Hepatic stellate cell (primary cell): ENCODE measurements at places on chromosomes 3 and 15.

DNA sequence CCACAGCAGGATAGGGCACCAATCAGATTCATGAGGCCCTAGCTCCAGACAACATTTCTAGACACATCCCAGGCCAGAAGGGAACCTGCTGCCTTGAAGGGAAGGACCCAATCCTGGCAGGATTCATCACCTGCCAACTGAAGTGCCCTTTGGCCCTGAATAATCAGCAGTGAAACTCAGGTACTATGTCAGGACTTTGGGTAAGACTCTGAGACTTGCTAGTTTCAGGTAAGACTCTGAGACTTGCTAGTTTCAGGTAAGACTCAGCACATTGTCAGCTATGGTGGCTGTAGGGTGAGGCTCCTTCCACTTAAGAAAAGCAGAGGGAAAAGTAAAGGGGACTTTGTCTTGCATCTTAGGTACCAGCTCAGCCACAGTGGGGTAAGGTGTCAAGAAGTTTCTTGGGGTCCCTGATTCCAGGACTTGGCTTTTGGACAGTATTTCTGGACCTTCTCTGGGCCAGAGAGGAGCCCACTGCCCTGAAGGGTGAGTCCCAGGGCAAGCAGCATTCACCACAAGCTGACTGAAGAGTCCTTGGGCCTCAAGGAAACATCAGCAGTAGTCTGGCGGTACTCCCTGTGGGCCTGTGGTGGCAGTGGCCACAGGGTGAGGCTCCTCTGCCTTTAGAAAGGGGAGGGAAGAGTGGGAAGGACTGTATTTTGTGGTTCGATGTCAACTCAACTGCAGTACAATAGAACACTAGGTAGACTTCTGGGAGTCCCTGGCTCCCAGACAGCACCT lies 13.7 kb upstream of the COL8A1 start:
- no peak for DNase-seq

DNA sequence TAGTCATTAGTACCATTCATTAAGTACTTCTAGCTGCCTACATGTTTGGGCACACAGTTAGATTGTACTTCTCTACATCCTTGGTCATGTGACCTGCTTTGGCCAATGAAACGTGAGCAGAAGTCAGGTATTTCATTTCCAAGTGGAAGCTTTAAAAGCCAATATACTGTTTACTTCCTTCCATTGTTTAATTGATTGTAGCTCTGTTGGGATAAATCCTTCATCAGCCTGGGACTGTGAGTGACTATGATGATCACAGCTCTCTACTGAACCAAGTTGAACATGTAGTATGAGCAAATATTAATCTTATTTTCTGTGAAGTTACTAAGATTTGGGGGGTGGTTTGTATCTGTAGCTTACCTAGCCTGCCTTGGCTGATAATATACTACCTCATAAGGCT lies 116.5 kb upstream of the ROPN1 start:
- DNase-seq: no peak

DNA sequence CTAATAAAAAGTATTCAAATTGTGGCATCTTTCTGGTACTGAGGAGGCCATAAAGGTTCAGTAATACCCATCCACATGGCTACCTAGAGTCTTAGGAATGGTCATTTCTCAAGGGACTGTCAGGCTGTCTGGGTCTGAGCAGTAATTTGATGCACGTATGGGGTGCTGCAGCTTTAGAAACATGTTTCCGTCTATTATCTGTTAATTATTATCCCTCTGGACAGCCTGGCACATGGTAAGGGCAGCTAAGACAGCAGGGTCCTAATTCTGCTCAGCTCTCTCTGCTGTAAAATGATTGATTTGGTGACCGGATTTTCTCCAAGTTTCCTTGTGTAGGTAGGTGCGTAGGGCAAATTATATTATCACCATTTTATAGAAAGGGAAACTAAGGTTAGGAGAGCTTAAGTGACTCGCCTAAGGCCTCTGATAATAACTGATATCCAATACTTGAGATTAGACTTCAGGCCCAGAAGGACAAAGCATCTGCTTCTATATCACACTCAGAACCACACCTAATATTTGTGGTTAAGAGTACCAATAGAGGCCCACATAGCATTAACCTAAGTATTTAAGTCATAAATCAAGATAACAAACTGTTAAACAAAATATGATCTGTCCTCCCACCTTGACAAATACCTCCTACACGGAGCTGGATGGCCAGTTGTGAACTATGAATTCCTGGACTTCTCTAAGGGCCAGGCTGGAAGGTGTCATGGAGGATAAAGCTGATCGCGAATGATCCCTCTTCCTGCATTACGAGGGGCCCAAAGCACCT lies 2.9 kb upstream of the RAP2B start:
- DNase-seq: no peak

GRCh38 chr3:105662306-105662705 lies 206.5 kb downstream of the CBLB start:
- DNase-seq: no peak

DNA sequence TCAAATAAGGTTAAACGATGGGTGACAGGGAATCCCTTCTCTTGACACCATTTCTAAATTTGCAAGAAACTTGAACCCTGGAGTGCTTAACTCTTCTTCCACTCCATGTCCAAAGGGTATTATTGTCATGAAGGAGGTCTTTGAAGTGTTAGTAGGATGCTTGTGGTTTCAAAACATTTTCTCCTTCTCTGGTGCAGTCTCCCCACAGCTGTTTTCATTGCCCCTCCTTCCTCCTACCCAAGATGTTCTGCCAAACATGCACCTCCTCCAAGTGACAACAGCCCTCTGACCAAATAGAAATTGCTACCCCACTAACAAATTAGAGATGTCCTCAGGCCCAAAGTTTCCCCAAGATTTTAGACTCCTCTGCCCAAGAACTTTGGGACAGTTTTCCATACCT lies 151.4 kb downstream of the POLR2M start:
- DNase-seq: no peak

DNA sequence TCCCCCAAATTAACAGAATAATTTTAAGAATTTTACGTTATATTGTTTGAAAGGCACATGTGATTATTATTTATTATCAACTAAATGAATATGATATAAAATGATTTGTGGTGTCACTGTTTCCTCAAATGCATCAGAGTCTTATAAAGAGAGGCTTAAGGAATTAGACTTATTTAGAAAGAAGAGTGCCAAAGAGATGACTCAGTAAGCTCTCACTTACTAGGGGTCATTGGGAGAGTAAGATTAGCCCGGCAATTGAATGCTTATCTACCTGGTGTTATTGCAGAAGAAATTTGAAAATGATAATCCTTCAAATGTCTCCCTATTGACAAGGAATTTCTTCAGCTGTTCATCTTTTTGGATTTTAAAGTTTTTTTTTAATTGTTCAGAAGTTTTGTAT lies 408.7 kb downstream of the OXSM start:
- no peak for DNase-seq

DNA sequence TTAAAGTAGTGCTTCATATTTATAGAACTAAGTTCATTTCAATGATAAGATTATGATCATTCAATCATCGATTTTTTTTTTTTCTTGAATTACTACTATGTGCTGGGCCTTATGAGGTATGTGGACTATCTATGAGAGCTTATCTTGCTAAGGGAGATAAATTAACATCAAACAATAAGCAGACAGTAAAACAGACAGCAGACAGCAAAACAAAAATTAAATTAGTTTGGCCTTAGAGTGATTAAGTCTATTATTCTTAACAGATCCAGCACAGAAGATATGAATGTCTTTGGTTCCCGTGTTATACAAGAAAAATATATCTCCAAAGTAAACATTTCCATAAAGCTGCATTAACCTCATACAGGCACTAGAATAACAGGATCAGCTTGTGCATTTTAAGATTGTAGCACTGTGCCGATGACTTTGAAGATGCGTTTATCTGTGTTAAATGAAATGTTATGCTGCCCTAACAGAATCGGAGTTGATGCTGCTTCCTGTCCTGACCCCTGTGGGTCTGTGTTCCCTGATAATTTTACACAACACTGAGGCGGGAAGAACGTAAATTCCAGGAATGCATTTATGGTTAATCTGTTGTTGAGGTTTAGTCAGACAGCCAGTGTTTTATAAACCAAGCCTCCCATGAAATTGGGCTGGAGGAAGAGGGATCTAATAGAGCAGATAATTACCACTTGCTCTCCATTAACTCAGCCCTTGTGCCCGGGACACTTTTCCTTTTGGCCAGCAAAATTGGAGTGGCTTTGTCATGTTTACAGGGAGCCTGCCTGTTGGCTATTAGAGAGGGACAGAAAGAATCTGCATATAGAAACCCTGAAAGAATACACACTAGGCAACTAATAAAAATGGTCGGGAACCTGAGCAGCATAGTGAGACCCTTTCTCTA lies 80.8 kb downstream of the GHSR start:
- no peak for DNase-seq

- no peak for DNase-seq
These were observed 199.1 kb downstream of the SI start for GRCh38 chr3:164879201-164879600.

DNA sequence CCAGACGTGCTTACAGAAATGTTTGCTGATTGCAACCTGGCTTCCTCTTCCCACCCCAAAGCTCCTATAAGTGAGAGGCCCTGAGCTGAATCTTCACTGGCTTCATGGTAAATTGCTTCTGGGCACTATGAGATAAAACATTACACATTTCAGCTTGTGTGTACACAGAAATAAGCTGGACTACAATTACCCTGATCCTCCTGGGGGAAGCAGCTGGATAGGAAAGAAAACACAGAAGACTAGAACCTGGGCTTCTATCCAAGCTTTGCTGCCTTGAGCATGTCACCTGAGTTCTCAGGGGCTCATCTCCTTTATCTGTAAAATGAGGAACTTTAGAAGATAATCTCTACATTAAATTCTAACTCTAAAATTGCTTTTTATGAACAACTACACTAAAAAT lies 40.3 kb downstream of the THBS1 start:
- DNase-seq: no peak

- DNase-seq: no peak
These were observed 100.4 kb downstream of the DAPK2 start for GRCh38 chr15:63945838-63946298.

- no peak for DNase-seq
These were observed 6.9 kb downstream of the GFM1 start for GRCh38 chr3:158651192-158651591.

- no peak for DNase-seq
These were observed 955.3 kb downstream of the EPHA3 start for GRCh38 chr3:90062631-90063200.

DNA sequence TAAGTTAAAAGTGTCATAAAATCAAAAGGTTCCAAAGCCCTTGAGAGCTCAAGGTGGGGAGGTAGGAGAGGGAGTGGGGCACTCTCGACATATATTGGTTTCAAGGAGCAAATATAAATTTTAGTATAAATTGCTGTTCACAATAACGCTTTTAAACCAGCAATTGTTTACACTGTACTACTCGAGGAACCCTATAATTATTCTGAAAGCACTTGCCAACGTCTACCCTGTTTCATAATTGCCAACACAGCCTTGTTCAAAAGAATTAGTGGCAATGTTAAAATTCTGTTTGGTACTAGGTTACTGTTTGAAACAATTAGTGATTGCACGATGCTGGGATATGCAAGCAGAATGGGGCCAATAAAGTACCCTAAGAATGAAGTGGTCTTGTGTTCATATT lies 76.3 kb upstream of the ICE2 start:
- no peak for DNase-seq

- DNase-seq: no peak
These were observed 27.7 kb downstream of the OXSM start for GRCh38 chr3:25817638-25818037.

DNA sequence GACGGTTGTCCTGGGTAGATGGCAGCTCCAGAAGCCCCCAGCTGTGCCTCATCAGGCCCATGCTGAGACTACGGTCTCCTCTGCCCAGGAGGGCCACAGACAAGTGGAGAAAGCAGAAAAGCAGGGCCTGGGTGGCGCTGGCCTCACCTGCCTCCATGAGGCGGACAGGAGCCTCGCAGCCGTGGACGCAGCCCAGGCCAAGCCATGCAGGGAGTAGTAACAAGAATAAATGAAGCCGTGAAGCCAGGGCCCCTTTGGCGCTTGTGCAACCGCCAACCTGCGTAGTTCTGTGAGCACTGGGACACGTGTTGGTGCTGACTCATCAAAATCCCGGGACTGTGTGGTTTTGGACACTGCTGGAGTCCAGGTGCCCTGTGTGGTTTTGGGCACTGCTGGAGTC lies 12.3 kb upstream of the MUC4 start:
- no peak for DNase-seq

GRCh38 chr15:70781236-70781635 lies 17.9 kb upstream of the UACA start:
- no peak for DNase-seq

DNA sequence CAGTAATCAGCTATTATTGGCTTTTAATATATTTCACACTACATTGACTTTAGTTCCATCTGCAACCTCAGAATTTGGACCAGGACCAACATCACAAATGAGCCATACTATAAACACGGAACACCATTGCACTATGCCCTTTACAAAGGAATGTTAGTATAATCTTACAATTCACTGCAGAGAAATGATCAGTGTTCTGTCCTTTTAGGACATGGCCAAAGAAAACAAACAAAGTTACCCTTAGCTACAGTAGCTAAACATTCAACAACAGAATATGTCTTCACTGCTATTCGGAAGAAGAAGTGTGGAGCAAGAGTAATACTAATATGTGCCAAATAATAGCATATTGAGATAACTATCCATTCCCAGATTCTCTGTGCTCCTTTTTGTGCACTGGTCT lies 90.4 kb downstream of the NAALADL2 start:
- DNase-seq: peak; percentile 11

DNA sequence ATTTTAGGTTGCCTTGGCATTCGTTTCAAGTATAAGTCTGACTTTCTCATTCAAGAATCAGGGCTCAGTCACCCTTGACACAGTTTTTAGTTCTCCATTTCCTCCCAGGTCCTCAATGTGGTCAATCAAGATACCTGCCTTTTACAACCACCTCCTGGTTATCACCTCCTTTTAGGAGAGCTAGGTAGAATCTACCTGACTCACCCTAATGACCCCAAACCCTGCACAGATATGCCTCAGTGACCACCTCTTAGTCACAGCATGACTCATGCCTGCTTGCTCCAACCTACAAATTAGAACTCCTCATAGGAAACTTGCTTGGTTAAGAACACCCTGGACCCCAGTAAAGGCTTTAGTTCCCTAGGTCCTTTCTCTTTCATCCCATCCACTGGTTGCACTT lies 22.5 kb downstream of the DMXL2 start:
- no peak for DNase-seq

DNA sequence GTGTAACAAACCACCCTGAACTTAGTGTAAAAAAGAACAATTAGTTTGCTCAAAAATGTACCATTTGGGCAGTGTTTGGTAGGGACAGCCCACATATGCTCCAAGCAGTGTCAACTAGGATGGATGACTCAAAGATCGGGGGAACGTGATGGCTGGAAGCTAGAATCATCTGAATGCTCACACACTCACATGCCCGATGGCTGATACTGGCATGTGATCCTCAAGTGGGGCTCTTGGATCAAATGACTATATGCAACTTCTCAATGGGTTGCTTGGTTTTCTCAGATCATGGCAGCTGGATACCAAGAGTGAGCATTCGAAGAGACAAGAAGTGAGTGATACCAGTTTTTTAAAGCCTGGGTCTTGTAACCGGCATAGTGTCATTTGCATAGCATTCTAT lies 335.9 kb upstream of the KCNMB2 start:
- DNase-seq: no peak
